KBM-7 (cell line): ENCODE measurements at places on chromosomes 1 and 21.

GRCh38 chr1:173163222-173163621, 43.9 kb downstream of the TNFSF4 start:
- no peak for DNase-seq

- no peak for DNase-seq
Observed at GRCh38 chr1:235336903-235337302, 8.5 kb downstream of the GGPS1 start.

- no peak for DNase-seq
Observed at GRCh38 chr1:227914801-227915563, 32.8 kb downstream of the WNT9A start.

- DNase-seq = no peak
Observed at GRCh38 chr1:182785181-182785580, 4.4 kb upstream of the NPL start.

- DNase-seq = no peak
Observed at GRCh38 chr21:34540206-34540605, 28.2 kb upstream of the KCNE1 start.

DNA sequence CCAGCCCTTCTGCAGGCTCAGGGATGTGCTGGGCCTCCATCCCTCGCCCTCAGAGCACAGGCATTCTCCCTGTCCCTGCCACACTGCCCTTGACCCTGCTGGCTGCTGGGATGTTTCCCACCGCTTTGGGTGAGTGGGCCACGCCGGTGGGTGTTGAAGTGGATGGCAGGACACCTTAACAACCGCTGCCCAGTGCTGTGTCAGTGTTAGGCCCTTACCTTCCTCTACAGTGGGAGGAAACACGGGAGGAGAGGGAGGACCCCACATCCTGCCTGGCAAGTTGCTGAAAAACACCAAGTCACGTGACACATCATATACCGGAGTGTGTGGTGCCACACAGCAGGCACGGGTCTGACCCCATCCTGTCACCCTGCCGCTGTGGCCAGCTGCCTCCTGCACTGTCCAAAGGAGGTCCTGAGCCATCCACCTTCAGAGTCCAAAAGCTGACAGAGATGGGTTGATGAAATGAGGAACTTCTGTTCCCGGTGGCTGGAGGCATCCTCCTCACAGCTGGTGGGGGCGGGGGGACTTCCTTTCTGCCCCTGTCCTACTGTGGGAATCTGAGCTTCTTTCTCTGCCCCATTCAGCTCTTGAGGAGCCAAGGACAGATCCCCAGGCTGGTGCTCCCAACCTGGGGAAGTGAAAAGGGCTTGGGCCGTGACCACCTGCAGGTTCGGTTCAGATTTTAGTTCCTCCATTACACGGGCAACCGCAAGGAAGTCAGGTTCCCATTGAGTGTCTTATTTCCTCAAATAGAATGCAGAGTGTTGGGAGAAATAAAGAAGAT, 3.2 kb upstream of the THEMIS2 start:
- peak; percentile 88 for DNase-seq

DNA sequence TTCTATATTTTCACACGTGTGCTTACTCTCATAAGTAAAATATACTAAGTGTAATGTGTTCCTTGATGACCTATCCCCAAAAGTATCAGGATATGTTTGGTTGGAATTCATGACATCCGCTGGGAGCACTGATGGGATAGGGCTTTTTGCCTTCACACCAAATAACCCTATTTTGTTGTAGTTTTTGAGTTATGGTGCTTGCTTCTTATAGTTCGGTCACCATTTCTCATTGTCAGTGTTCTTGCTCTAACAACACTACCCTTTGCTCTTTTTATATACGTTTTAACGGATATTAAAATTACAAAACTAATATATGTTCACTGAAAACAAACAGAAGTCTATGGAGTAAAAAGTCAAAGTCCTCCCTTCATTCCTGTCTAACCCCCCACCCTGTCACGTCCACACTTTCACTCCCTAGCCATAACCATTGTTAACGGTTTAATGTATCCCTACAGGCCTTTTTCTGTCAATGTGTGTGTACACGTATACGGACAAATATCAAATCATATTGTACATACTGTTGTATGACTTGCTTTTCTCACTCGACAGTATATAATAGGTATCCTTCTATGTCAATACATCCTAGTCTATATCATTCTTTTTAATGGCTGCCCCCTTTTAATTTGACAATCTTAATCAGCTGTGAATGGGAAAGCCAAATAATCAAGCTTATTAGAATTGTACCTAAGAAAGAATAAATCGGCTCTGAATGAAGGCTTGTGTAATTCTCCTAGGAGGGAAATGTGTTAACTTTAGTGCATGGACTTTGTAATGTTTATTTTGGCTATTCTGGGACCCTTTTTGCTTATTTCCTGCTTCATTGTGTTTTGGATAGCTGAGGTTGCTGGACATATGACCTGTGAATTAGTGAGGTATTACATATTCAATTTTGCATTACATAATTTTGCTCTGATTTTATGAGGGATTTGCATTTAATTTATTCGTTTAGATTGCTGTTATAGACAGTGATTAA, 3.5 kb upstream of the RNF220 start:
- no peak for DNase-seq

DNA sequence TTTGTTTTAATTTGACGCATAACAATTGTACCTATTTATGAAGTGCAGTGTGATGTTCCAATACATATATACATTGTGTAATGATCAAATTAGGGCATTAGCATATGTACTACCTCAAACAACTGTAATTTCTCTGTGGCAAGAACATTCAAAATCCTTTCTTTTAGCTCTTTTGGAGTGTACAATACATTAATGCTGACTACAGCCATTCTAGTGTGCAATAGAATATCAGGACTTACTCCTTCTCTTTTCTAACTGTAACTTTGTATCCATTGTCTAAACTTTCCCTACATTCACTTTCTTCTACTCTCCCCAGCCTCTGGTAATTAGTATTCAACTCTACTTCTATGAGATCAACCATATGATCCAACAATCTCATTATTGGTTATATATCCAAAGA, 1177.4 kb downstream of the KCNT2 start:
- no peak for DNase-seq

- DNase-seq = no peak
Observed at GRCh38 chr1:2353551-2354438, 37.6 kb downstream of the MORN1 start.

DNA sequence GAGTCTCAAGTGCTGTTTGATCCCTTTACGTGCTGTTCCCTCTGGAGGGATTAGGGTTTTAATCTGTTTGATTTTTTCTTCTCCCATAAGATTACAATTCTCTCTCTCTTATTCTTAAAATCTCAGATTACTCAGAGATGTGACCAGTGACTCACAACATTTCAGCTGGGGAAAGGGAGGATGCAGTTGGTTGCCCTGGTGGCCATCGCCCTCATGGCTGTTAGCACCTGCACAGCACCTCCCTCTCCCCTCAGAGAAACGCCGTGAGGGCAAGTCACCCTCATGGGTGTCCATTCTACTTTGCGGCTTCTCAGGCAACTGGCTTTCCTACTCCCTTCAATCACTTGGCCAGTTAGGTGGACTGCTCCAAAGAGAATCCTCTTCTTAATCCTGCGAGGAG, 42.4 kb upstream of the KCNA3 start:
- no peak for DNase-seq

DNA sequence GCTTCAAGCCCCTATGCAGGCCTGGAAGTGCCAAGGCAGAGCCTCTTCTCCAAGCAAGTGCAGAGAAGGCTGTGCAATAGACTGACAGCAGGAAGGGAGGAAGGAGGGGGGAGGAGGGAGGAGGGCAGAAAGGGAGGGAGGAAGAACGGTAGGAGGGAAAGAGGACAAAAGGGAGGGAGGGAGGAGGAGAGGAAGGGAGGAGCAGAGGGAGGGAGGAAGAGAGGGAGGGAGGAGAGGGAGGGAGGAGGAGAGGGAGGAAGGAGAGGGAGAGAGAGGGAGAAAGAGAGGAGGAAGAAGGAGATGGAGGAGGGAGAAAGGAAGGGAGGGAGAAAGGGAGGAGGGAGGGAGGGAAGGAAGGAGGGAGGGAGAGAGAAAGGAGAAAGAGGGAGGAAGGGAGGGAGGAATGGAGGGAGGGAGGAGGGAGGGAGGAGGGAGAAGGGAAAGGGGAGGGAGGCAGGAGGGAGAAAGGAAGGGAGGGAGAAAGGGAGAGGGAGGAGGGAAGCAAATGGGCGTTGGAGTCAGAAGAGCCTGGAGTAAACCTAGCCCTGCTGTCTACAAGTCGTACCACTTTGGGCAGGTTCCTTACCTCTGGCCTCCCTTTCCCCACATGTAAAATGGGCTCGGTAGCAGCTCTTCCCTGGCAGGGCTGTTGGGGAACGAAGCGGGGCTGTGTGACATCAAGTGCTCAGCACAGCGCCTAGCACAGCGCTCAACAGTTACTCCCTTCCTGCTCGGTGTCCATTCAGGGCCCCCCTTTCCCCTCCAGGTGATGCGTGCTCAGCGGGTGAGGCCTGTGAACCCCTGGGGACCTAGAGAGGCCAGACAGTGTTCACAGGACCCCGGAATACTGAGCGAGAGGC, 244.6 kb downstream of the NPHP4 start:
- DNase-seq = no peak

DNA sequence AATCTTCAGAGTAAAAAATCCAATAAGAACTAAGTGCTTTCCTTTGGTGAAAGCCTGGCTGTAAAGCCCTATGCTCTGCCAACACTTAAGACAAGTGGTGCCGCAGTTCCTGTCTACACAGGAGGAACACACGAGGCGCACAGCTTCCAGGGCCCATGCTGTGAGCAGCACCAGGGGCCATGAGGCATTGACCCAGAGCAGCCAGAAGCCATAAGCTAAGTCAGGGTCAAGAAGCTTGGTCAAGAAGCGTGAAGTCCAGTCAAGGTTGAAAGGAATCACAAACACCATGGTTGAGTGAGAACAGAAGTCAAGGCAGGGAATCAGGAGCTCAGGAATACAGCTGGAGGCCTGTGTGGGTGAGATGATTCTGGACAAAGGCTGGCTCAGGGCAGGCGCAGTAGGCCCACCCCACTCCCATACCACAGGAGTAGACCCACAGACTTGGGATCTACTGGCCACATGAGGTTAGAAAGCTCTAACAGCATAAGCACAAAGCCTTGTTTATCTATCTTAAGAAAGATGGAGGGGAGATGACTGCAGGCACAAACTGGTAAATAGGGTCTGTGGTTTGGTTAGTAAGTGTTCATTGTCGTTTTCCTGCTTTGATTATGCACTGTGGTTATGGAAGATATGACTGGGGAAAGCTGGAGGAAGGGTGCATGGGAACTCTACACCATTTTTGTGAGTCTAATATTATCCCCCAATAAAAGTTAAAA, 42.9 kb upstream of the RCAN3 start:
- no peak for DNase-seq

GRCh38 chr1:41738475-41738874, 180.2 kb downstream of the HIVEP3 start:
- no peak for DNase-seq

DNA sequence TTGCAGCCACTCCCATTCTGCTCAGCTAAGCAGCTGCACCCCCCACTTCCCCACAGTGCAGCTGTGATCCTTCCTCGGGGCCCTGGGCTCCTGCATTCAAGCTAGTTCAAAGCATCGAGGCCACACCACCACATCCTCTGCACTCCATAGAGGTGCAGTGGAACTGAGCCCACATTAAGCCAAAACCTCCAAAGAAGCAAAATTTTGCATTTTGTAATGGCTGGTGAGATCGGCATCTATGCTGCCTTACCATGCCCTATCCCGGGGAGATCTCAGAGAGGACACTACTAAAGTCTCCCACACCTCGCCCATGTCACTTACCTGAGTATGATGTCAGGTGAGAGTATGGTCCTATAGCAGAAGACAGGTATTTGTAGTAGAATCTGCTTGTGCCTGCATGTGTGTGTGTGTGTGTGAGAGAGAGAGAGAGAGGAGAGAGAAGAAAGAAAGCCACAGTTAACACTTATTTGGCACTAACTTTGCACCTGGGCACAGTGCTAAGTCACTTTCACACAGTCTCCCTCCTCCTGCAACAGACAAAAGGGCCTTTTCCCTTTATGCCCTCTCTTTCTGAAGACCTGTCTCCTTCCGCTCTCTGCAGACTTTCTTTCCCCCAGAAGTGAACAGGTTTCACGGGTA, 89.8 kb downstream of the KIF14 start:
- DNase-seq = no peak

DNA sequence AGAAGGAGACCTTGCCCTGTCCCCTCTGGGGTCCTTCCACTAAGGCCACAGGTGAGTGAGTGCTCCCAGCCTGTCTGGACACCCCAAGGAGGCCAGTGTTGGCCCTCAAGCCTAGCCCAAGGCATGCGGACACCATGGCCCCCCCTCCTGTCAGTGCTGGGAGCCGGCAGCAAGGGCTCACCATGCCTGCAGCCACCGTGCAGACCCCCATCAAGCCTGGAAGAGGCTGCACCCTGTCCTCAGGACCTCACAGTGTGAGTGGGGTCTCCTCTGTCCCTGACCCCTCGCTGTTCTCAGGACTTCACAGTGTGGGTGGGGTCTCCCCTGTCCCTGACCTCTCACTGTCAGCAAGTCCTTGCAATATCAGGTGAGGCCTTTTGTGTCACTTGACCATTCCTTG, 33.2 kb upstream of the PRSS38 start:
- no peak for DNase-seq

- no peak for DNase-seq
Observed at GRCh38 chr1:199979071-199979470, 48.4 kb upstream of the NR5A2 start.

DNA sequence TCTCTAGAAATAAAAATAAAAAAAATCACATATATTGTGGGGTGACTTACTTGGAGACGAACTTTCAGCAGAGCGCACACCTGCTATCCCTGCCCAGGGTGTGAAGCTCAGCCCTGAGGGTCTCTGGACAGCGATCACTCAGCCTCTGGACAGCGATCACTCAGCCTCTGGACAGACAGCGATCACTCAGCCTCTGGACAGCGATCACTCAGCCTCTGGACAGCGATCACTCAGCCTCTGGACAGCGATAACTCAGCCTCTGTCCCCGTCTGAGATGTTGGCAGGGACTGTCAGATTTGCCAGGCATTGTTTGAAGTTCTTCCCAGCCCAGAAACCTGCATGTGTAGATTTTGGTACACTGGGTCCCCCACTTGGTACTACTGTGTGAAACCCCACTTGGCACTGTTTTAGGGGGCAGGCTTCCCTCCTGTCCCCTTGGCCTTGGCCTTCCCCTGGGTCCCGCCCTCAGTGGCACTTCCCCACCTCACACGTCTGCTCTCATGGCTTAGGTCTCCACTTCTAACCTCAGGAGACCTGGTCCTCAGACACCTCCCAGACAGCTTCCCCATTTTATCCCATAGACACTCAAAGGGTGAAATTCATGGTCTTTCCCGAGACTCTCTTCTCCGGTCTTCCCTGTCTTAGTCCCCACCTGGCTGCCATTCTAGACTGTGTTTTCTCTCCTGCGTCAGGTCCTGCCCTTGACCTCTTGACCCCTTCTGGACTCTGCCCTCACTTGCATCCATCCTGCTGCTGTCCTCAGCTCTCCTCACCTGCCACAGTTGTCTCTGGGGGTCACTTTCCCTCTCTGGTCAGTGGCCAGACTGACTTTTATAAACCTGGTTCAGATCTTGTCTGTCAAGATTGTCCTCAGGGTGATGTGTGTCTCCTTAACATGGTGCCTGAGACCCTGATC, 10.2 kb downstream of the PSEN2 start:
- DNase-seq = no peak

- DNase-seq = no peak
Observed at GRCh38 chr1:244197851-244198375, 146.8 kb downstream of the ZBTB18 start.

- no peak for DNase-seq
Observed at GRCh38 chr1:2320760-2321667, 70.3 kb downstream of the MORN1 start.
